ENCODE measurements at places on chromosomes 6 and 20.

DNA sequence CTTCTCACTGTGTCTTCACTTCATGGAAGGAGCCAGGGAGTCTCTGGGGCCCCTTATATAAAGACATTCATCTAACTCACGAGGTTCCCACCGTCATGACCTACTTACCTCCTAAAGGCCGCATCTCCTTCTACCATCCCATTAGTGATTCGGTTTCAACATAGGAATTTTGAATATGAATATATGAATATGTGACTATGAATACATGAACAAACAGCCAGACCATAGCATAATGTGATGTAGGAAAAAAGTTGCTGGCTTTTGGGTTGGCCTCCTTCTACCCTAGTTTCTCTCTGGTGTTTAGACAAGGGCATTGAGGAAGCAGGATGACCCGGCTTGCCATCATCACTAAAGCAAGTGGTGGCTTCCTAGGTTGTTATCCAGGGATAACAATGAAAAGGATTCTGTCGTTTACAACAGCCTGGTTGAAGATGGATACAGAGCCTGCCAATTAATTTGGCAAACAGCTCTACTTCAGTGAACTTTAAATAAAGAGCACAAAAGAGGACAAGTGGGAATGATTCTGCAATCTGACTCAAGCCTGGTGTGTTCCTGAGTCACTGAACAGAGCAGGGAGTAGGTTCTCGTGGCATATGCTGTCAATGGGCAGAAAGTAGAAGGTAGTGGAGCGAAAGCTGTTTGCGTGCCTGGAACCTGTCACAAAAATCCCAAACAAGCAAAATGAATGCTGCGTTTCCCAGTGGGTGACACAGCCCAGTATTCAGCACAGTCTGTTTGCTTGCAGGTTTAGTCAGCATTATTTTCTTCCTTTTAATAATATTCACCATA lies 44.0 kb upstream of the DOK5 start:
- no peak for DNase-seq

DNA sequence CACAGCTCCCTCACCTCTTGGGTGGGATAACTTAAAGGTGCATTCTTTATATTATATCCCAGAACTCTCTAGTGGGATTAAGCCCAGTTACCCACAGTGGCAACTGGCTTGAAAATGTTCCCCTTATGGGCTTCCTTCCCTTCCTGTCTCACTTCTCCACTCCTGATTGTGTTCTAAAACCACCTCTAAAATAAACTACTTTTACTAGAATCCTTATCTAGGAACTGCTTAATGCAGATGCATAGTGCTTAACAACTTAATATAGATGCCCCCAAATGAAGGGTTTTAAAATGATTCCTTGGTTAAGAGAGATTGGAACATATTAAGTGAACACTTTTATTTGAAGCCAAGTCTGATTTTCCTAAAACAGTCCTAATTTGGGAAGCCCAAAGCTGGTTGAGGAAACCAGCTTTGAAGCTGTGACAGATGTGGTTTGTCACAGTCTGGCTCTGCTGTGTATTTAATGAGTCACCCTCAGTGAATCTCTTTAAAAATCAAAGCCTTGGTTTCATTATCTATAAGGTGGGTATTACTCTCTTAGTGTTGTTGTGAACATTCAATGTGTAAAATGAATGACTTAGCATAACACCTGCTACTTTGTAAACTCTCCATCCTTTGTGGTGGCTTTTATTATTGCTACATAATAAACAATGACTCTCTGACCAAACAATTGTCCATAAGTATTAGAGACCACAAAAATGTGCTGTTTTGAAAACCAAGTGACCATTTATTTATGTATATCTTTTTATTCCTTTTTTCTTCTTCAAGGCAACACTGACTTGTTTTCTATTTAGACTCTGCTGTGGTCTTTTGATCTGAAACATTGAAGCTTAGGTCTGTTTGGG lies 24.4 kb downstream of the PLCB1 start:
- DNase-seq = no peak

DNA sequence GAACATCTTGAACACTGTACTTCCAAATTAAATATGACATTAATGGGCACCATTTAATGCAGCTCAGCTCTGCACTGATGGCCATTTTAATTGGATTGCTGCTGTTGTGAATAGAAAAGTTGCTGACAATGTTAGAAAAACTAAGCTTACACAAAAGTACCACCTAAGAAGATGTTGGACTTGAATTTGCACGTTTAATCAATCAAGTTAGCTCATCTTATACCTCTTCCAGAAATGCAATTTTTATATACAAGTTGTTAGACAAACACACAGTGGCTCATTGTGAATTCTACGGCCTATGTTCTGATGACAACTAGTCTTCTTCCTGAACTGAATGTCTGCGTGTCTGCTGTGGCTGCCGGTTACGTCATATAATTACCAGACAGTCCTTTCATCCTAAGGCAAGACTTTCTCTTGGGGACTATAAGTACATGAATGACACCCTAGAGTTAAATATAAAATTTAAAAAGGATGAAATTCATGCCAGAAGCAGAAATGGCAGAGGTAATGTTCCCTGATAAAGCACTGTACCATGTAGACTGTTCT lies 330.2 kb downstream of the EPM2A start:
- no peak for DNase-seq

GRCh38 chr6:144849920-144850319 lies 564.8 kb downstream of the UTRN start:
- no peak for DNase-seq

GRCh38 chr20:64082820-64083377 lies 1.3 kb downstream of the LKAAEAR1 start:
- DNase-seq = no peak

- no peak for DNase-seq
These were observed 713.1 kb downstream of the HDGFL1 start for GRCh38 chr6:23282252-23283021.
